ENCODE measurements at places on chromosomes 3 and 15.

GRCh38 chr15:91465696-91466095 is 365.6 kb downstream of the SV2B start:
- no peaks in the 10 kb centered on the region for H3K27me3 ChIP-seq
- H3K4me3 ChIP-seq: no peak overlapping the region
- no peak for DNase-seq
- no peaks in the 10 kb centered on the region for H3K36me3 ChIP-seq
- peaks cover 21% of the 10 kb centered on the region for H3K4me1 ChIP-seq

- H3K36me3 ChIP-seq: no peaks in the 10 kb centered on the region
- no peaks in the 10 kb centered on the region for H3K27me3 ChIP-seq
- DNase-seq: no peak
- no peaks in the 10 kb centered on the region for H3K4me1 ChIP-seq
- no peak overlapping the region for H3K4me3 ChIP-seq
- H3K27ac ChIP-seq: no peak overlapping the region
Observed at GRCh38 chr3:118587037-118587741, 447.5 kb downstream of the IGSF11 start.

GRCh38 chr3:193829781-193830180 is 236.8 kb downstream of the OPA1 start:
- peaks cover 20% of the 10 kb centered on the region for H3K27me3 ChIP-seq
- H3K36me3 ChIP-seq: no peaks in the 10 kb centered on the region
- peaks cover 5% of the 10 kb centered on the region for H3K4me1 ChIP-seq
- no peak overlapping the region for H3K4me3 ChIP-seq
- no peak overlapping the region for H3K27ac ChIP-seq
- DNase-seq: no peak

- no peaks in the 10 kb centered on the region for H3K27me3 ChIP-seq
- peaks cover 24% of the 10 kb centered on the region for H3K4me1 ChIP-seq
- DNase-seq: no peak
- H3K36me3 ChIP-seq: no peaks in the 10 kb centered on the region
- H3K4me3 ChIP-seq: no peak overlapping the region
Observed at GRCh38 chr15:99412082-99412481, 153.7 kb upstream of the MEF2A start.

DNA sequence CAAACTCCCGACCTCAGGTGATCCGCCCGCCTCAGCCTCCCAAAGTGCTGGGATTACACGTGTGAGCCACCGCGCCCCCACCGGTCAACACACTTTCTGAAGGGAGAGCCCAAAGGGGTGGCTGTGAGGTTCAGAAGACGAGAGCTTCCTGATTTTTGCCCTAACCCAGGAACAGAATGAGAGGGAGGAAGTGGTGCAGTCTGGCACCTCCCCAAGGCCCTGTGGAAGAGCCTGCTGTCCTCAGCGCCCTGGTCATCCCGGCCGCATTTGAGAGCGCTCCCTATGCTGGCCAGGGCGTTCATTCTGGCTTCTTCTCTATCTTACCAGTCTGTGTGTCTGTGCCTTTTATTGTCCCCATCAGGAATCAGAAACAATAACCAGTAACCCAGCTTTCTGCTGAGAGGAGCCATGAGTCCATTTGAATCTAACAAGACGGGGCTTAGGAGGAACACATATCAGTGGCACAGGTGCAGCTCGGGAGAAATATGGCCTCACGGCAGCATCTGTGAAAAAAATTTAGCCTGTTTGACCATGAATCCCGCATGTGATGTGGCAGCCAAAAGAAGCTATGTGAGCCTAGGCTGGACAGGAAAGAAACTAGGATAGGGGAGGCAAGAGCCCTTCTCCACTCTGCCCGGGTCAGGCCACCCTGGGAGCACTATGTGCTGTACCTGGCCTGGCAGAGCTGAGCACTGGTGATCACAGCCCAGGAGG is 12.9 kb downstream of the BDH1 start:
- H3K4me3 ChIP-seq: no peak overlapping the region
- DNase-seq: no peak
- H3K27me3 ChIP-seq: no peaks in the 10 kb centered on the region
- no peak overlapping the region for H3K27ac ChIP-seq
- no peaks in the 10 kb centered on the region for H3K4me1 ChIP-seq

All from activated T-cell treated with anti-CD3 and anti-CD28 coated beads, Interleukin-2, amount 50 U/mL, for 24 hours (primary cell).